Peyer's patch (tissue), 4 donors: ENCODE measurements at places on chromosomes 1 and 21. TPM values are rescaled to one million over a fixed set of nuclear protein-coding genes. Genes with fewer than 3 reads are reported as not detected.

GRCh38 chr1:42952303-42953001 is 6.2 kb downstream of the SLC2A1 start:
- H3K4me3 ChIP-seq = no peak overlapping the region
- H3K36me3 ChIP-seq = no peaks in the 10 kb centered on the region
- no peaks in the 10 kb centered on the region for H3K27me3 ChIP-seq
- DNase-seq = no peak
- peaks cover 35% of the 10 kb centered on the region for H3K4me1 ChIP-seq

DNA sequence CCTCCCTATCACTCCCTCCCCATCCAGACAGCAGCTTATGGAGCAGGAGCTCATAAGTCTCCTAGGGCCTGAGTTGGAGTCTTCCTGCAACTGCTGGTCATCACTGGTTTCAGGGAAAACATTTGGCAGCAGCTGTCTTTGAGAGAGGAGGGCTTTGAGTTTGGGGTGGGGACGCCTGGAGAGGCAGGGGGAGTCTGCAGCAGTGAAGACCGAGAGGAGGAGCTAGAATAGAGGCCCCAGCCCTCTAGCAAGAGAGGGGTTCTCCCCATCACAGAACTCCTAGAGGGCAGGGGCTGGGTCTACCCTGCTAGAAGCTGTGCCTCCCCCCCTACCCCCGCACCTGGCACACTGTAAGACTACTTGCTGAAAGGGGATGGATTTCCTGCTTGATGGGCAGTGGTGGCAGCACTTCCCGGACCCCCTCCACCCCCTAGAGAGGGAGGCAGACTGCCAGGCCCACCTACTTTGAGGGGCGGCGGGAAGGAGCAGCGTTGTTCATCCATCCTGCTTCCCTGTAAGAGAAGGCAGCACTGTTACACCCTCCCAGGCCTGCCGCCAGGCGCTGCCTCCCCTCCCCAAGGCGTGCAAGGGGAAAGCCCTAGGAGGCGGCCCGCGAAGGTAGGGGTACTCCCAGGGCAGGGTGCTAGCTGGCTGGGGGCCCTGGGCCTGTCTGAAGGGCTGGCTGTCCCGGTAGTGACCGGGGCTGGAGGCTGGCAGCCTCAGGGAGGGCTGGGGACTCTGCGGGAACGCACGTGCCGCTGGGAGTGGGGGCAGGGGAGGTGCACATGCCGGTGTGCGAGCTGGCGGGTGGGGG is 50.4 kb downstream of the RAP1GAP start:
- no peak overlapping the region for H3K4me3 ChIP-seq
- no peak overlapping the region for H3K27ac ChIP-seq
- H3K4me1 ChIP-seq = no peaks in the 10 kb centered on the region
- no peaks in the 10 kb centered on the region for H3K27me3 ChIP-seq
- DNase-seq = no peak
- H3K36me3 ChIP-seq = no peaks in the 10 kb centered on the region

GRCh38 chr1:58722414-58722813 is 22.6 kb upstream of the MYSM1 start:
- H3K27me3 ChIP-seq = no peaks in the 10 kb centered on the region
- H3K27ac ChIP-seq = no peak overlapping the region
- H3K36me3 ChIP-seq = no peaks in the 10 kb centered on the region
- no peak overlapping the region for H3K4me3 ChIP-seq

- no peak overlapping the region for H3K27ac ChIP-seq
- no peak for DNase-seq
- H3K4me1 ChIP-seq = no peaks in the 10 kb centered on the region
- no peak overlapping the region for H3K4me3 ChIP-seq
- no peaks in the 10 kb centered on the region for H3K27me3 ChIP-seq
These were observed 22.8 kb upstream of the KCNC4 start for GRCh38 chr1:110187139-110187890.

The ATP1A4 gene
- total RNA-seq = not detected

- H3K36me3 ChIP-seq = peaks cover 22% of the 10 kb centered on the region
- no peak overlapping the region for H3K4me3 ChIP-seq
- no peaks in the 10 kb centered on the region for H3K4me1 ChIP-seq
- H3K27me3 ChIP-seq = no peaks in the 10 kb centered on the region
- no peak overlapping the region for H3K27ac ChIP-seq
These were observed 3.7 kb upstream of the KPNA6 start for GRCh38 chr1:32104127-32104526.

DNA sequence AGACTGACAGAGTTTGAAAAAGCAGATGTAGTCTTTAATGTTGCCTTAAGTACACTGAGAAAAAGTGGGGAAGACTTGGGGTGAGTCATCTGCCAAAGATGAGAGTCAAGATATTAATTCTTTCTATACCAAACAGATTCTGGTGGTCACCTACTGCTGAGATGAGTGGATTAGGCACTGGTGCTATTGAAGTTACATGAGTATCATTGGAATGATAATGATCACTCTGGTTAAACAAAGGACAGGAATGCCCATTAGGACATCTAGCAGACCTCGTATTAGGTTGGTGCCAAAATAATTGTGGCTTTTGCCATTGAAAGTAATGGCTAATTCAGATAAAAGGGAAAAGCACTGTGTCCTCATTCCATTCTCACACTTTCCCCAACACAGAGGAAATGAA is 1588.9 kb downstream of the KCNT2 start:
- DNase-seq = no peak
- no peak overlapping the region for H3K27ac ChIP-seq
- no peak overlapping the region for H3K4me3 ChIP-seq
- H3K27me3 ChIP-seq = no peaks in the 10 kb centered on the region
- no peaks in the 10 kb centered on the region for H3K36me3 ChIP-seq

The CLCN6 gene
- 29.7 TPM for total RNA-seq

- no peaks in the 10 kb centered on the region for H3K4me1 ChIP-seq
- no peak overlapping the region for H3K27ac ChIP-seq
- H3K36me3 ChIP-seq = no peaks in the 10 kb centered on the region
- H3K27me3 ChIP-seq = no peaks in the 10 kb centered on the region
These were observed 124.8 kb downstream of the UBE2U start for GRCh38 chr1:64328193-64328592.

DNA sequence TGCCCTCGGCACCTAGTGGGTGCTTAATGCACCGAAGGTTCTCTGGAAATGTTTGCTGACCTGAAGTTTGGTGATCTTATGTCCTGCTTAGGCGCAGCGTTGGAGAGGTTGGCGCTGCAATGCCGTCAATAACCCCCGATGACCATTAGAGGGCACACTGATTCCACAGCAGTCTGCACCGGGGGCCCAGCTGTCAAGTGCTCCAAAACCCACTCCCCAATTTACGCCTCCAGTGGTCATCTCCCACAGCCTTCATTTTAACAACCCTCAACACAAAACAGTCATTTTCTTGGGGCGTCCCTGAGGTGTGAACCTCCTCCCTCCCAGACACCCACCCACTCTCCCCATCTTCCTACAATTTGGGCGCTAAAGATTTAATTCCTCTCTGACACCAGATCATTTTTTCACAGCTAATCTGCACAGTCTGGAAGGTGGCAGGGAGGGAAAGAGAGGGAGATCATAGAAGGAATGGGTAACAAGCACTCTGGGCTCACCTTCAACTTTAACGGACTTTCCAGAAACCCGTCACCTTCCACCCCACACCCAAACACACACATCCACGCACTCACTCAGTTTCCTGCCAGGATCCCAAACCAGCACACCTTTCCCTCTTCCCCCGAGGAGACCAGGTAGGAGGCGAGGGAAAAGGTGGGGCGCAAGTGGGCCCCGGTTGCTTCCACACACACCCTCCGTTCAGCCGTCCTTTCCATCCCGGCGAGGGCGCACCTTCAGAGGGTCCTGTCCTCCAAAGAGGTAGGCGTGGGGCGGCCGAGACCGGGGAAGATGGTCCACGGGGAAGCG is 570 bp upstream of the NPR1 start:
- H3K4me3 ChIP-seq = peak overlapping the region; percentile 48
- peak overlapping the region; percentile 39 for H3K27ac ChIP-seq
- peaks cover 22% of the 10 kb centered on the region for H3K27me3 ChIP-seq
- H3K4me1 ChIP-seq = peaks cover 25% of the 10 kb centered on the region
- DNase-seq = no peak
- H3K36me3 ChIP-seq = no peaks in the 10 kb centered on the region

The AMY1B gene
- total RNA-seq = not detected

The DCDC2B gene
- not detected for total RNA-seq

GRCh38 chr1:10489291-10490055 is 14.7 kb downstream of the PEX14 start:
- no peak for DNase-seq
- no peak overlapping the region for H3K4me3 ChIP-seq
- H3K27ac ChIP-seq = no peak overlapping the region
- H3K4me1 ChIP-seq = no peaks in the 10 kb centered on the region
- no peaks in the 10 kb centered on the region for H3K27me3 ChIP-seq

DNA sequence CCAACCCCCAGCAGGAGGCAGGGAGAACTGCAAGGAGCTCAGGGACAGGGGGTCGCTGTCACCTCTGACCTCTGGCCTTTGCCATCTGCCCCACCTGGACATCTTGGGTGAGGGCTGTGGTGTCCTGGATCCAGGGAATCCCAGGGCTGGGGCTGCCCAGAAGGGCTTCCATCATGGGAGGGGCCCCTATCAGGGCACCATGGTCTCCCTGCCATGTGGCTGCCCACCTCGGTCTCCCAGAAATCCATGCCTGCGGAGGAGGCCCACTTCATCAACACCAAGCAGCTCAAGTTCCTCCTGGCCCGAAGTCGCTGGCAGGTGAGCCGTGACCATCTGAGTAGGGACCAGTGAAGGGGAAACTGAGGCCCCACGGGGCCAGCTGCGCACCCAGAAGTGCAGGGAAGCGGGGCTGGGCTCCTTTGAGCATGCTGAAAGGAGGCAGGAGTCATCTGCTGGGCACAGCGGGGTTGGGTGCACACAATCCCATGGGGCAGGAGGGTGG is 36.1 kb downstream of the TRIM11 start:
- no peak for DNase-seq
- no peaks in the 10 kb centered on the region for H3K27me3 ChIP-seq
- H3K36me3 ChIP-seq = no peaks in the 10 kb centered on the region
- H3K4me1 ChIP-seq = peaks cover 6% of the 10 kb centered on the region
- H3K27ac ChIP-seq = no peak overlapping the region

GRCh38 chr1:167706363-167706762 is 15.4 kb upstream of the MPZL1 start:
- no peaks in the 10 kb centered on the region for H3K36me3 ChIP-seq
- H3K4me1 ChIP-seq = no peaks in the 10 kb centered on the region
- H3K27me3 ChIP-seq = no peaks in the 10 kb centered on the region
- no peak overlapping the region for H3K4me3 ChIP-seq

DNA sequence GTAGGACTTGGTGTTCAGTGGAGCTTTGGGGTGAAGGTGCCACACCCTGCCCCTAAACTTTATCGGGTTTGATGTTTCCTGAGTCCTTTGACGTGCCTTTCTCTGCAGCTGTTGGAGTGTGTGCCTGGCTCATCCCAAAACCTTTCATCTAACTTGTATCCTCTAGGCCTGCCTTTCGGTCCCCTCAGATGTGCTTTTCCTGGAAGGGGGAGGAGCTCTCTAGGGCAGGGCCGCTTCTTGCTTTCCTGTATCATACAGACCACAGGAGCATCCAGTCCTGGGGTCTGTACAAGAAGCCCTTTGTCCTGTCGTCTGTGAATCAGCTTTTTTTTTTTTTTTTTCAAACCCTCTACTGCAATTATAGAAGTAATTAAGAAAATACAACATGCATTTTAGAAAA is 35.7 kb downstream of the PTGFRN start:
- no peak overlapping the region for H3K27ac ChIP-seq
- no peak for DNase-seq
- no peak overlapping the region for H3K4me3 ChIP-seq
- H3K27me3 ChIP-seq = no peaks in the 10 kb centered on the region

DNA sequence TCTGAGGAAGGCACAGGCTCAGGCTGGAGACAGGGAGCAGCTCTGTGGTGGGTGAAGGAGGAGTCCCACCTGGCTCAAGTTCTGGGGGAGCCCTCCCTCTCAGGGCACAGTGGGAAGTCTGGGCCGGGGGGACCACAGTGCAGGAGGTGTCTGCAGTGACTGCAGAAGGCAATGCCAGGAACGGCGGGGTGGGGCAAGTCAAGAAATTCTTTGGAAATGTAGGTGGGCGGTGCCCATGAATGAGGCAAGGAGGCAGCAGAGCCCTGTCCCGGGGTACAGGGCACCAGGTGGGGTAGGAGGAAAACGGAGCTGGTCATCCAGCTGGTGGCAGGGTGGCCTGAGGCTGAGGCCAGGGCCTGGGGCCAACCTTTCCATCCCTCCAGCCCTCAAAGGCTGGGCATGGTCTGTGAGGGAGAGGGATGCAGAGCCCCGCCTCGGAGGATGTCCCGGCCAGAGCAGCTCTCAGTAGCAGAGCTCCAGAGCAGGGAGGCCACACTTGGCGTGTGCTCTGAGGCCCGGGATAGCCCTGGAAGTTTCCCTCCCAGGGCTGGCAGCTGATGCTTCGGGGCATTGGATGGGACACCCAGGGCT is 4.7 kb downstream of the TFF3 start:
- H3K4me3 ChIP-seq = no peak overlapping the region
- peak overlapping the region; percentile 44 for H3K27ac ChIP-seq
- H3K36me3 ChIP-seq = no peaks in the 10 kb centered on the region
- peak; percentile 69 for DNase-seq

GRCh38 chr1:178768423-178768822 is 43.4 kb downstream of the RALGPS2 start:
- DNase-seq = no peak
- peaks cover 5% of the 10 kb centered on the region for H3K4me1 ChIP-seq
- H3K36me3 ChIP-seq = no peaks in the 10 kb centered on the region
- H3K4me3 ChIP-seq = no peak overlapping the region
- no peak overlapping the region for H3K27ac ChIP-seq
- H3K27me3 ChIP-seq = no peaks in the 10 kb centered on the region

- no peaks in the 10 kb centered on the region for H3K36me3 ChIP-seq
- H3K27me3 ChIP-seq = no peaks in the 10 kb centered on the region
- H3K27ac ChIP-seq = no peak overlapping the region
- peaks cover 6% of the 10 kb centered on the region for H3K4me1 ChIP-seq
- DNase-seq = peak; percentile 63
These were observed 15.8 kb upstream of the TNFRSF8 start for GRCh38 chr1:12047120-12047876.

The TRIM46 gene
- not detected for total RNA-seq

The ETV3L gene
- not detected for total RNA-seq

The PDC gene
- not detected for total RNA-seq

GRCh38 chr1:164699815-164700491 is 141.0 kb downstream of the PBX1 start:
- H3K36me3 ChIP-seq = no peaks in the 10 kb centered on the region
- DNase-seq = no peak
- peak overlapping the region; percentile 12 for H3K27ac ChIP-seq
- no peak overlapping the region for H3K4me3 ChIP-seq
- H3K27me3 ChIP-seq = no peaks in the 10 kb centered on the region

GRCh38 chr1:226496453-226497015 is 52.0 kb upstream of the STUM start:
- H3K27ac ChIP-seq = no peak overlapping the region
- no peaks in the 10 kb centered on the region for H3K36me3 ChIP-seq
- H3K27me3 ChIP-seq = no peaks in the 10 kb centered on the region
- no peak for DNase-seq

The SEC16B gene
- 20.6 TPM for total RNA-seq
